ENCODE measurements at places on chromosomes 12 and 14.

- no peak for DNase-seq
Observed at GRCh38 chr12:92457458-92458180, 245.2 kb upstream of the PLEKHG7 start.

- no peak for DNase-seq
Observed at GRCh38 chr12:82600379-82600778, 86.3 kb upstream of the TMTC2 start.

DNA sequence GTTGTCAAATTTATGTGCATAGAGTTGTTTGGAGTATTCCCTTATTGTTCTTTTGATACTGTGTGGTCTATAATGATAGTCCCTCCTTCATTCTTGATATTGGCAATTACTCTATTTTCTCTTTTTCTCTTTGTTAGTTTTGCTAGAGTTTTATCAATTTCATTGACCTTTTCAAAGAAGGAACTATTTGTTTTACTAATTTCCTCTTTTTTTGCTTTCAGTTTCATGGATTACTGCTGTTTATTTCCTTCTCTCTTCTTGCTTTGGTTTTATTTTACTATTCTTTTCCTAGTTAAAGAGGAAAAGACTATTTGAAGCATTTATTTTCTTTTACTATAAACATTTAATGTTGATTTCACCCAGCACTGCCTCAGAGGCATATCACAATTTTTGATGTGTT is 250.9 kb upstream of the PELI2 start:
- DNase-seq = no peak

GRCh38 chr14:95207475-95208233 is 50.3 kb upstream of the DICER1 start:
- DNase-seq = no peak

- no peak for DNase-seq
Observed at GRCh38 chr12:20822415-20822814, 11.9 kb downstream of the SLCO1B3 start.

DNA sequence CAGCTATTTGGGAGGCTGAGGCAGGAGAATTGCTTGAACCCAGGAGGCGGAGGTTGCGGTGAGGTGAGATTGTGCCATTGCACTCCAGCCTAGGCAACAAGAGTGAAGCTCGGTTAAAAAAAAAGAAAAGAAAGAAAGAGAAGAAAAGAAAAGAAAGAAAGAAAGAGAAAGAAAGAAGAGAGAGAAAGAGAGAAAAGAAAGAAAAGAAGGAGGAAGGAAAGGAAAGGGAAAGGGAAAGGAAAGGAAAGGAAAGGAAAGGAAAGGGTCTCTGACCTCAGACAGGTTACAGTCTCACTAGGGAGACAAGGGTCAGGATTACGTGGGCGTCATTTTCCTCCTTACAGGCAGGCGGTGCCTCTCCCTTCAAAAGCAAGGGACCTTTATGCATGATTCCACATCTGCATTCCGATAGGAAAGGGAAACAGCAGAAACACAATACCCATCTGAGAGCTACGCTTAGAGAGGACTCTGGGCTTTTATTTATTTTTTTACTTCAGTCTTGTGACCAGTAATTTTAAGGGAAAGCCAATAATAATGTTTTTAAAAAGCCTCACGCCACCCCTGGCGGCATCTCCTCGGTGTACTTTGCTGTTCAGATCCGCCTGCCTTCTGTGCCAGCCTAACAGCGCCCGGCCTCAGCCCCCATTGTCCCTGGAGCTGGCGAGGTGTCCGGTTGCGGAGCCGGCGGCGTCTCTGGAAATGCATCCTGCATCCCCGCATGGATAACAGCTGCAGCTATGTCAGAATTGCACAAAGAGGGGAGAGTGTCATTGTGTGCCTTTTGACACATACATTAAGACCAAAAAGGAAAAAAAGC is 945 bp upstream of the HIP1R start:
- DNase-seq = no peak

GRCh38 chr14:100317912-100318808 is 5.0 kb upstream of the SLC25A47 start:
- DNase-seq = peak; percentile 74

DNA sequence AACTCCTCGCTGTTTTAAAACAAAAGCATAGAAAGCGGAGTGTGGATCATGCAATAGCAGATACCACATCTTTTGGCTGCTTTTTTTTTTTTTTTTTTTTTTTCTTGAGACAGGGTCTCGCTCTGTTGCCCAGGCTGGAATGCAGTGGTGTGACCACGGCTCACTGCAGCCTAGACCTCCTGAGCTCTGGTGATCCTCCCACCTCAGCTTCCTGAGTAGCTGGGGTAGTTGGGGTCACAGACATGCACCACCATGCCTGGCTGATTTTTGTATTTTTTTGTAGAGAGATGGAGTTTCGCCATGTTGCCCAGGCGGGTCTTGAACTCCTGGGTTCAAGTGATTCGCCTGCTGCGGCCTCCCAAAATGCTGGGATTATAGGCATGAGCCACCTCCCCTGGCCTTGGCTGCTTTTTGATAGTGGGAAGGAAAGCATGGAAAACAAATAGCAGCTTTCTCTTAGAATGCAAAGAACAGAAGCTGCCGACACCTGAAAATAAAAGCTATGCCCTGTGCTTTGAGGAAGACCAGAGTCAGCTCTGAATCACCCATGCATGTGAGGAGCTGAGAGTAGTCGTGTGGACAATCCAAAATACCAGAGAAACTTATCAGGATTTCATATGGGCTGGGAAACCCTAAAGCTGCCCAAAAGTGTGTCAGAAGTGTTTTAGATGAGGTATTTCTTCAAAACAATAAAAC is 3.6 kb upstream of the ELK3 start:
- DNase-seq = no peak

- DNase-seq = no peak
Observed at GRCh38 chr14:69741055-69741454, 25.9 kb upstream of the SRSF5 start.

DNA sequence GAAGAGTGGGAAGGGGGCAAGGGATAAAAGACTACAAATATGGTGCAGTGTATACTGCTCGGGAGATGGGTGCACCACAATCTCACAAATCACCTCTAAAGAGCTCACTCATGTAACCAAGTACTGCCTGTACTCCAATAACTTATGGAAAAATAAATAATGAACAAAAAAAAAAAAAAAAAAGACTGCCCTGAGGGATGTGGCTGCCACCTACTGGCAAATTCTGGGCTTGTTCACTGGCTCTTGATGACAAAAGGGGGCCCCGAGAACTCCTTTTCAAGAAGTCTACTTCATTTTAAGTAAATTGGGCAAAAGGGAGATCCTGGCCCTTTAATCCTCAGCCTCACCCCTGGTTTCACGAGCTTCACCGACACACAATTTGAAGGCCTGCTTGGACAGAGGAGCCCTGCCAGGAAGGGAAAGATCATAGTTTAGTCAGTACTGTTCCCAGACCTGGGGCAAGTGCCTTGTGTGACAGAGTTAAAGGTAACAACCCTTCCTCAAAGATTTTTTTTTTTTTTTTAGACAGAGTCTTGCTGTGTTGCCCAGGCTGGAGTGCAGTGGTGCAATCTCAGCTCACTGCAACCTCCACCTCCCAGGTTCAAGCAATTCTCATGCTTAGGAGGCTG is 26.1 kb upstream of the STAC3 start:
- DNase-seq = no peak

DNA sequence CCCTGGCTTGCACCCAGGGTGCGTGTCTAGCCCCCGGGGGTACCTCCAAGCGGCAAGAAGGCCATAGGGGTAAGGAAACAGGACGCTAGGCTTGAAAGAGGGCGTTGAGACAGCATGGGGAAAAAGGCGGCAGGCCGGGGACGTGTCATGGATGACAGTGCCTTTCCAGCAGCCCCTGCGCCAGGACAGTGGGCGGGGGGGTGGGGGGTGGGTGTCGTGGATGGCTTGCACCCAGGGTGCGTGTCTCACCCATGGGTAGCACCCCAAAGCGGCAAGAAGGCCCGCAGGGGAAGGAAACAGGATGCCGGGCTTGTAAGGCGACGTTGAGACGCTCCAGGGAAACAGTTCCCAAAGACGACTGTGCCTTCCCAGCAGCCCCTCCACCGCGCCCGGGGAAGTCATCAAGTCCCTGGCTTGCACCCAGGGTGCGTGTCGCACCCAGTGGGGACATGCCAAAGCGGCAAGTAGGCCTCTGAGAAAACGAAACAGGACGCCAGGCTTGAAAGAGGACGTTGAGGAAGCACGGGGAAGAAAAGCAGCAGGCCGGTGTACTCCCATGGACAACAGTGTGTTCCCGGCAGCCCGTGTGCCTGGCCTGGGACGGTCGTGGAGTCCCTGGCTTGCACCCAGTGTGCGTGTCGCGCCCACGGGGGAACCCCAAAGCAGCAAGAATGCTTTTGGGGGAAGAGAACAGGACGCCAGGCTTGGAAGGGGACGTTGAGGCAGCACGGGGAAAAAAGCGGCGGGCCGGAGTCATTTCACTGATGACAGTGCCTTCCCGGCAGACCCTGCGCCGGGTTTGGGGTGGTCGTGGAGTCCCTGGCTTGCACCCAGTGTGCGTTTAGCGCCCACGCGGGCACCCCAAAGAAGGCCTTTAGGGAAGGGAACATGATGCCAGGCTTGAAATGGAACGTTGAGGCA is 163.5 kb upstream of the ALG10B start:
- DNase-seq = no peak

Data from right atrium auricular region (tissue), 2 donors.